NCI-H146 (cell line): ENCODE measurements at places on chromosomes 11 and 22.
A peak's percentile ranks its signal among the peaks of the same experiment; 100 is the strongest.

DNA sequence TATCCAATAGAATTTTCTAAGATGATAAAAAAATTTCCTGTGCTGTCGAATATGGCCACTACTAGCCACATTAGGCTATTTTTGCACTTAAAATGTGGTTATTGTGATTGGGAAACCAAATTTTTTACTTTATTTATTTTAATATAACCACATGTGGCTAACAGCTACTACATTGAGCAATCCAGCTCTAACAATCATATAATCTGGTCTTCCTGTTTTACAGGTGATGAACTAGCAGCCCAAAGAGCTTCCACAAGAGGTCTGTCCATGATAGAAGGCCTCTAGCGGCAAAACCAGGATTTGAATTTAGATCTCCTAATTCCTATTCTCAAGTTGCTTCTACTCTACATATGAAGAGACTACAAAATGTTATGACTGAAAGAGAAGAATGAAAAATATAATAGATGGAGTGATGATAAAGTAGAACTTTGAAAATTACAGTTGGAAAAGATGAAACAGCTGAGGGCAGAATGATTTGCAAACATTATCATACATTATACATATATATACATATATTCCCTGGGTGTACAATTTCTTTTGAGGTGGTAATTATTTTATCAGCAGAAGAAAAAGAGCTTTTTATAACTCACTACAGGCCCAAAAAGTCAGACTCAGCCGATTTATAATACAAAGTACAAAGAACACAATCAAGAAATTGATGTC is 363.5 kb upstream of the PITPNB start:
- DNase-seq, result no peak

DNA sequence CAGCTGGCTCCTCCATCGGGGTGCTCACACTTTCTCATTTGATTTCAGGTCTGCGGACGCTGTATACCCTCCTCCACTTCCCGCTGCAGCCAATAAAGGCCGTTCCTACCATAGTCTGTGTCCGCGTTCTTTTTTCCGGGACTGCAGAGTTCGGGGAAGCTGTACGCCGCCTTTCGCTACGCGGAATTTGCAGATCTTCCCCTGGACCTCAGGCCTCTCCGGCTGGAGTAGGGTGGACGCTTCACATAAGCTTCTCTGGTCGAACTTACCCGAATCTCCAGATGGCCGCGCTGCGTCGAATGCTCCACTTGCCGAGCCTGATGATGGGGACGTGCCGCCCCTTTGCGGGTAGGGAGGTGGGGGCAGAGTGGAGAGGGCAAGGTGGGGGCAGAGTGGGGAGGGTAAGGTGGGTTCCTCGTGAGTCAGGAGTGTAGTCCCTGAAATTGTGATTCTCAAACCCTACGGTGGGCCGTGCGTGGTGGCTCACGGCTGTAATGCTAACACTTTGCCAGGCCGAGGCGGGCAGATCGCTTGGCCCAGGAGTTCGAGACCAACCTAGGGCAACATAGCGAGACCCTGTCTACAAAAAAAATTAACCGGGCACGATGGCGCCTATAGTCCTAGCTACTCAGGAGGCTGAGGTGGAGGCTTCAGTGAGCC is 617 bp downstream of the CSKMT start:
- peak; percentile 70 for DNase-seq

DNA sequence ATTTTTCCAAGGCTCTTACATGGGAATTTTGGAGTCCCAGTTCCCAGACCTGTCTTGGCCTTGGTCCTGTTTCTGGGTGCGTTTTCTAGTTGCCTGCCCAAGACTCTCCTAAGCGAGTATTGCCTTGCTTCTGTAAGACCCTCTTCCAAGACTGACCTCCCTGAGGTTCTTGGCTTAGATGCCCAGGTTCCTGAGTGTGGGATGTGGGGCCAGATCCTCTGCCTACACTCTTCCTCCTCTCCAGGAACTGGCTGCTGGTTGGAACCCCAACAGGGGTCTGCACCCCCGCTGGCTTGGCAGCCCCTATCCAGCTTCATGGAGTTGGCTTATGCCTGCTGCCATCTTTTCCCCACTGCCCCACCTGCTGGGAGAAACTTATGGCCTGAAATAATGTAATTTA is 429.5 kb downstream of the TENM4 start:
- no peak for DNase-seq

GRCh38 chr11:62435846-62436660 is 17.2 kb downstream of the SCGB1A1 start:
- no peak for DNase-seq

DNA sequence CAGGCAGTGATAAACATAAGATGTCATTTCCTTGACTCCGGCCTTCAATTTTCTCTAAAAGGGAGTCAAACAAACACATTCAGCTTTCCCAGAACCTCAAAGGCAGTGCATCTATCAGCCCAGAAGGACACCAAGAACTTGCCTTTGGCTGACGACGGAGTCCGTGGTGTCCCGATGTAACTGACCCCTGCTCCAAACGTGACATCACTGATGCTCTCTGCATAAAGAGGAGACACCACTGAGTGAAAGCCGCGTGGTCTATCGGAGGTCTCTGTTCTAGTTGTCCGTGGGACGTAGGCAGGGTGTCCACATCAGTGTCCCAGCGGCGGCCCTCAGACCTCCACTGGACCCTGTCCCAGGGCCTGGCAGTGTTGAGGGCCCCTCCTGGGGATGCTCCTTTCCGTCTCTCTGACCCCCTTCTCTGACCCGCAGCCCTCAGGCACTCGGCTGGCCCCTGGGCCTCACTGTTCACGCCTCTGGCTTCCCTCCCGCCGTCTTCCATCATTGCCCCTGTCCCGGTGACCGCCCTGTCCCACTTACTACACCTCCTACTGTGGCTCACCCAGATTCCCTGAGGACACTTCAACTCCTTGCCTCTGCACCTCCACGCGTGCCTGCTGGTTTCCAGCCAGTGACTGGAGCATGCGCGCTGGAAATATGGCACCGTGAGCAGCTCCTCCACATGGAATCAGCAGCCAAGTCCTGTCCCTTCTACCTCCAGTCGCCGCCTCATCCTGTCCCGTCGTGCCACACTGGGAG is 70.4 kb downstream of the NCAPD3 start:
- no peak for DNase-seq

DNA sequence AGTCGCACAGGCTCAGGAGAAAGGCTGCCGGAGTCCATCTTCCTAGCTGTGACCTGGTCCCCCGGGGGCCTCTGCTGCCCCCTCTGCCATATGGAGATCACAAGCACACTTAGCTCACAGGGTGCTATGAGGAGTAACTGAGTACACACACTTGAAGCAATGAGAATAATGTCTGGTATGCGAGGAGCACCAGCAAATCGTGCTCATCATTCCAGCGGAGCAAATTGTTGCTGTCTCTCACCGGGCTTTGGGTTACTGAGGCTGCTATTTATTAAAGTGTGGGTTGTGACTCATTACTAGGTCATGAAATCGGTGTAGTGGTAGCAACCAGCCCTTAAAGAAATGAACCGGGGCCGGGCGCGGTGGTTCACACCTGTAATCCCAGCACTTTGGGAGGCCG is 48.1 kb upstream of the EIF3D start:
- DNase-seq, result no peak

GRCh38 chr11:126450806-126451205 is 95.3 kb downstream of the ST3GAL4 start:
- DNase-seq, result no peak

GRCh38 chr22:44211946-44212930 is 31.5 kb downstream of the PARVG start:
- DNase-seq, result no peak

GRCh38 chr22:42500161-42500835 is 19.3 kb downstream of the RRP7A start:
- DNase-seq, result peak; percentile 73

- no peak for DNase-seq
Observed at GRCh38 chr11:74460481-74461154, 6.7 kb downstream of the KCNE3 start.

DNA sequence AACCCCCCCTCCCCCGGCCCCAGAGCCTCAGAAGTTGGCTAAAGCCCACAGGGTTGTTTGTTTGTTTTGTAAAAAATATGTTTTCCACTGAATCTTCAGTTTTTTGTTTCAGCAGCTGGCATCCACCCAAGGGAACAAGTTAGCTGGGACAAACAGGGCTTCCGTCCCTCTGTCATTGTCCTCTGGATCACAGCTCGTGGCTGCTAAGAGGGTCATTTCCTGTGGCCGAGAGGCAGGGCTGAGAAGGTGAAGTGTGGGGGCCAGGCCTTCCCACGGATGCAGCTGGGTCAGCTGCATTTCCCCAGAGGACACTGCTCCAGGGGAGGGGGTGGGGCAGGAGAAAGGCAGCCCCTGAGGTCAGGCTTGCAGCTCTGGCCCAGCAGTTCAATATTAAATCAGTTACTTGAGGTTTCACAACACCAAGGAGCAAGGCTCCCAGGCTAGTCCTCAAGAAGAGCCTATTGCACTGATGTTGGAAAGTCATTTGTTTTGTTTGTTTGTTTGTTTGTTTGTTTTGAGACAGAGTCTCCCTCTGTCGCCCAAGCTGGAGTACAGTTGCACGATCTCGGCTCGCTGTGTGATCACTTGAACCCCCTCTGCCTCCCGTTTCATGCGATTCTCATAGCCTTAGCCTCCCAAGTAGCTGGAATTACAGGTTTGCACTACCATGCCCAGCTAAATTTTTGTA is 34.4 kb upstream of the SMTN start:
- peak; percentile 32 for DNase-seq

DNA sequence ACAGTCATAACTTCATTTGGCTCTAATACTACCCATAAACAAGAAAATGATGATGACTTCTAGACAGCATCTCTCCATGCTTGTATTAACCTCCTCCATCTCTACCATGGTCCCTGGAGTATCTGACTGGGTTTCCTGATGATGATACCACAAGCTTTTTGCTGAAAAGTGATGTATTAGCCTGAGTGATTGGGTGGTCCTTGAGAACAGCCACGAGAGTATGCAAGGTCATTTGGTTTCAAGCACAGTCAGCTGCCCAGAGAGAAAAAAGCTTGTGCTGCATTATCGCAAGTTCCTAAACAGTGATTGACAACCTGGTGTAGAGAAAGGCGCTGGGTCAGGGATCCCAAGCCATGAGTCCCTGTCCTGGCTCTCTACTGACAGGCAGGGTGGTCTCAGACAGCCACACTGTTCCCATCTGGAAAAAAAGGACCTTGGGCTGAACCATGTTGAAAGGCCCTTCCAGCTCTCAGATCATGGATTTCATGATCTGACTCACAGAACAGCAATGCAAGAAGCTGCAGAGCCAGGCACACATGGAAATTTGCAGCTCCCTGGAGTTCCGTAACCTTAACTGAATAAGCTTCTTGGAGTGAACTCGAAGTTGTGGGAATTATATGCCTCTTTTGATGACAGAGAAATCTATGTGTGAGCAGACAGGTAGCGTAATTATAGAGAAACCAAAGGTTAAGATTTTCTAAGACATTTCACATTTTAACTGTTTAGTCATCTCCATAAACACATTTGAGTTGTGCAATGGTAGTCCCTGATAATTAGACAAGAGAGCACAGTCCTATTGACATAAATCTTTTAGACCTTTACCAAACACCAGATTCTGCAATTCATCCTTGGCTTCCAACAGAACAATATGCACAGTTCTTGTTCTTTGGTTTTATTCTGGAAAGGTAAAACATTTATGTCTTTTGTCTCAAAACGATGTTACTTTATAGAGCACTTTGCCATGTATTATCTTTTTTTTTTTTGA is 54.1 kb upstream of the UBASH3B start:
- DNase-seq, result no peak

- peak; percentile 29 for DNase-seq
Observed at GRCh38 chr22:38177926-38178604, 3.6 kb downstream of the PLA2G6 start.

DNA sequence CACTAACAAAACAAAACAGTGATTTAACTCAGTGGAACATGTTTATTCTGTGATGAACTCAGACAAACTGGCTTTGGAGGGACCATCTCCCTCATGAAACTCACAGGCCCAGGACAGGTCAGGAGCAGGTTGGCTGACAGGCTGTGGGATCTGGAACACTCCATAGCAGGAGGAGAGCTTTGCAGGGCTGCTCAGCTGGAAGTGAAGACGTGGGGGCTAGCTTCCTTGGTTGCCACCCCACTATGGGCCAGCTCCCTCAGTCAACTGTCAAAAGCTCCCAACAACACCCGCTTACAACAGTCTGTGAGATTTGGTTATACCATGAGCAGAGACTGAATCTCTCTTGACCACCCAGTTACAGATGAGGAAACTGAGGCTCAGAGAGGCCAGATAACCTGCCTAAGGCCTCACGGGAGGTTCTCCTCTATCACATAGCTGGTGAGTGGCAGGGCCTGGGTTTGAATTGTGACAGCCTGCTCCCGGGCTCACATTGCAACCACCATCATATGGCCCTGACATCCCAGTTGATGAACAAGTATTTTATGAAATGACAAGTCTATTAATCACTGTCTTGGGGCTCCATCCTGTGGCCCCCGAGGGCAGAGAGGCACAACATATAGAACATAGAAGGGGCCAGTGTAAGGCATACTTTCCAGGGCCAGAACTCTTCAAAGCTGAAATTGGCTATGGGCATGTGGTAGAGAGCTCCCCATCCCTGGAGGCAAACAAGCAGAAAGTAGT is 473.4 kb downstream of the MN1 start:
- DNase-seq, result no peak

DNA sequence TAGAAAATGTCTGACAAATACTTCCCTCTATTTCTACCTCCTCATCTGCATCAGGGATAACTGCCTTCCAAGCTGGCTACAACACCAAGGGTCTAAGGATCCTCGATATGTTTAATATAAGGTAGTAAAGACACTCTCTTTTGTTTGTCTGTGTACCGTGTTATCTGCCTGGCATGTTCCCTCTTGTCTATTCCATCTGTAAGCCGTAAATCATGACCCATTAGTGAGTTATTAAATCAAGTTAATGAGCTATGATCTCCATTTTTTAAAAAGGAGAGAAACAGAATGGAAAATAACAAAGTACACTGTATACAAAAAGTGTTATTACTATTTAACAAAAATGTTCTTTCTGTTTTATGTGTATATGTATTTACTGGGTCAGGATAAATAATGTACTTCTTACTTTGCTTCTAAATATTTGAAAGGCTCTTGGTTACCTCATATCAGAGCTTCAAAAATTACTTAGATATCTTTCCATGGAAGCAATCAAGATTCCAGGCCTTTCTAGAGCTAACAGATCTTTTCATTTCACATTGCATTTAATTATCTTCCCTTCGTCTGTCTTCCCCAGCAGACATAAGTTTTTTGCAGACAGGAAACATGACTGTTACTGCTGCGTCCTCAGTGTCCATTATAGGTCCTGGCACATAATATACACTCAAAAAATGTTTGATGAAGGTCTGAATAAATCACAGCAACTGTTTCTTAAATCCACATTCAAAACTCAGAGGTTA is 342.6 kb upstream of the CCDC90B start:
- peak; percentile 20 for DNase-seq

- no peak for DNase-seq
Observed at GRCh38 chr22:16847271-16847670, 22.1 kb upstream of the XKR3 start.

GRCh38 chr22:49956418-49956770 is 4.2 kb upstream of the PIM3 start:
- DNase-seq, result no peak

- DNase-seq, result no peak
Observed at GRCh38 chr11:62575156-62575555, 1.5 kb upstream of the EEF1G start.

GRCh38 chr11:10934293-10934860 is 76.5 kb upstream of the ZBED5 start:
- peak; percentile 60 for DNase-seq

GRCh38 chr11:130814440-130815096 is 101.7 kb downstream of the SNX19 start:
- no peak for DNase-seq
